Activated CD4-positive, alpha-beta T cell treated with anti-CD3 and anti-CD28 coated beads for 4 hours (primary cell): ENCODE measurements at places on chromosomes 12 and 14.

GRCh38 chr14:95006479-95006878 is 150.8 kb downstream of the DICER1 start:
- no peak for DNase-seq

DNA sequence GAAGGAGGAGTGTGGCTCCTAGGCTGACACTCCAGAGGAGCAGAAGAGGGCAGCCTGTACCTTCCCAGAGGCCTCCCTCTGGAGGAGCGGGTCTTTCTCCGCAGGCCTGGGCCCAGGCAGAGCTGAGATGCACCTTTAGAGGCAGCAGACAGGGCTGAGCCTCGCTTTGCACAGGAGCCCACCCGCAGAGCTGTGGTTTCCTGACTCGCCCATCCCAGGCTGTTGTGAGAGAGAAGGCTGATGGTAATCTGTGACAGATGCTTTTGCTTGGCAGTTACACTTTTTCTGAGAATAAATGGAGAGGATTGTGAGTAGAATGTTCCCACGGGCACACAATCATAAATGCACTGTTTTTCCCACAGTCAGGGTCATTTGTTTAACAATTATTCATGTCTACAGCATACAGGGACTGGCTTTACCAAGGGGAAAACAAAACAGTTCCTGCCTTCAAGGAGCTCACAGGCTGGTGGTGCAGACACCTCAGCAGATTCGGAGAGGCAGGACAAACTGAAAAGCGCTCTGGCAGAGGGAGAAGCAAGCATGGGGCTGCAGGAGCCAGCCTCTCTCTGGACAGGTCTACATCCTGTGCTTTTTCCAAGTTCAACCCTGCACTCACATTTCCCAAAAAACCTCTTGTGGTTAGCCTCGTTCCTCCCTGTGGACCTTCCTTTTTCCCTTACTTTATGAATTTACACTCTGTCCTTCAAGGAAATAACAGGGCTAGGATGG is 13.9 kb downstream of the EVL start:
- peak; percentile 72 for DNase-seq

DNA sequence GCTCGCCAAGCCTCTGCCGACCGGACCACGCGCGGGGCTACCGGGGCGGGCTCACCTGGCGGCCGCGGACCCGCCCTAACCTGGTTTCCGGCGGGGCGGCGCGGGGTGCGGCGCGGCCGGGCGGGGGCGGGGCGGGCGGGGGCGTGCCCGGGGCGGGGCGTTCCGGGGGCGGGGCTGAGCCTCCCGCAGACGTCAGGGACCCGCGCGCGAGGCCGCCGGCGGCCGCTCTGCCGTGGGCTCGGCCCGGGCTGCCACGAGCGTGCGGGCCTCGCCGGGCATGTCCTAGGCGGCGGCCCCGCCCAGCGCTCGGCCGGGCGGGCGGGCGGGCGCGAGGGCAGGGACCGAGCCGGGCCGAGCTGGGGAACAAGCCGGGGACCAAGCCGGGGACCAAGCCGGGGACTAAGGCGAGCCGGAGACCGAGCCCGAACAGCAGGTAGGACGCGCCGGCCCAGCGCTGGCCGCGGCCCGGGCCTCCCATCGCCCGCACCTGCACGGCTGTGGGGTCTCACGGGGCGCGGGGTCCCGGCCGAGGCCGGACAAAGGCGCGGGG is at the start of gene CEP170B:
Gene CEP170B, plus strand, starts transcription at position 188 of the 550 bp plus-strand sequence. CDS start 3,183 bp downstream, outside the sequence.
- DNase-seq, result peak; percentile 31

DNA sequence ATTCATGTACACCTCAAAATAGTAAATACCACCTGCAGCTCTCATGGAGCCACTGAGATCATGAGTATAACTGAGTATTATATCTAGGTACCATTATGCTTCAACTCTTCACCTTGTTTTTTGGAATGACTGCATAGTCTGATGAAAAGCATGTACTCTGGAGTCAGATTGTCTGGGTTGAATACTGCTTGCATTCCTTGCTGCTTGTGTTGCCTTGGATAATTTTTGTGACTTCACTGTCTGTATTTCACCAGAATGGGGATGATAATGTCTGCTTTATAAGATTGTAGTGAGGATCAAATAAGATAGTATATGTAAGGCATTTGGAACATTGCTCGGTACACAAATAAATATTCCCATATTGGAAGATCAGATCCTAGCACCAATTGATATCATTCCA is 54.2 kb downstream of the SUSD6 start:
- no peak for DNase-seq

- no peak for DNase-seq
These were observed 57.4 kb downstream of the ISCA2 start for GRCh38 chr14:74551001-74551400.

DNA sequence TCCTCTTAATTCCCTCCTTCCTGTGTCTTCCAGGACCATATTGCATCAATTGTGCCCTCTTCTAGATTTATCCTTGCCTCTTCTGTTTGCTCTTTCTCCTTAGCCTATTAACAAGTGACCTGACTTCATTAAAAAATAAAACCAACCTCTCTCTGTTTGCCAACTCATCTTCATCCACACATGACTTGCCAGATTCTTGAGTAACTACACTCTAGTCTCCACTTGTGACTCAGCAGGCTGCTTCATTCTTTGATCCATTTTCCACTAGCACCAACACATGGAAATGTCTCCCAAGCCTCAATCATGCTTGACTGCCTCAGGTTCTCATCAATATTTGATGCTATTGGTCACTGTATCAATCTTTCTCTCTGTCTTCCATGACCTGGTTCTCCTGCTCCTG is 492.4 kb upstream of the TMPO start:
- no peak for DNase-seq

GRCh38 chr14:105294142-105294597 is 6.6 kb downstream of the BRF1 start:
- DNase-seq, result peak; percentile 40

GRCh38 chr14:68395604-68396003 is 397.3 kb downstream of the ZFP36L1 start:
- no peak for DNase-seq

GRCh38 chr12:7542046-7542445 is 38.5 kb upstream of the CD163 start:
- no peak for DNase-seq
